Fibroblast of the conjunctiva (primary cell): ENCODE measurements at places on chromosomes 3 and 15.

- DNase-seq = no peak
These were observed 170.9 kb downstream of the TNIK start for GRCh38 chr3:171289291-171289690.

DNA sequence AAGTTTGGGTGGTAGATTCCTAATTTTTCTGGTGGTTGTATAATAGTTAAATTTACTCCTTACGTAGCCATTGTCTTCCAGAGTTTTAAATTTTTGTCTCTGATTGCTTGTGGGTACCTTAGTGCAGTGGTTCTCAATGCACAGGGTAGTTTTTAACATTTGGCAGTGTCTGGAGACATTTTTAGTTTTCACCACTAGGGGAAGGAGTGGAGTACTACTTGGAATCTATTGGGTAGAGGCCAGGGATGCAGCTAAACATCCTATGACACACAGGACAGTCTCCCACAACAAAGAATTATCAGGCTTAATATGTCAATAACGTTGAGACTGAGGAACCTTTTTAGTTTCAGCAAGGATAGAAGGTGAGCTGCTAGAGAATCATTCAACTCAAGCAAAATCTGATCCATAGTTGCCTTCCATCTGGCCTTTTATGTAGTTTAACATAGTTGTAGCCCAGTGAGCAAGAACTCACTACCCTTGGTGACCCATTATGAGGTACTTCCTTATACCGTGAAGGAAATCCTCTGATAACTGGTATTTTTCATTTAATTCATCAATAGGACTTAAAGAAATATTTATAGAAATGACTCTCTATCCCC, 8.6 kb upstream of the STX19 start:
- DNase-seq = peak; percentile 9

DNA sequence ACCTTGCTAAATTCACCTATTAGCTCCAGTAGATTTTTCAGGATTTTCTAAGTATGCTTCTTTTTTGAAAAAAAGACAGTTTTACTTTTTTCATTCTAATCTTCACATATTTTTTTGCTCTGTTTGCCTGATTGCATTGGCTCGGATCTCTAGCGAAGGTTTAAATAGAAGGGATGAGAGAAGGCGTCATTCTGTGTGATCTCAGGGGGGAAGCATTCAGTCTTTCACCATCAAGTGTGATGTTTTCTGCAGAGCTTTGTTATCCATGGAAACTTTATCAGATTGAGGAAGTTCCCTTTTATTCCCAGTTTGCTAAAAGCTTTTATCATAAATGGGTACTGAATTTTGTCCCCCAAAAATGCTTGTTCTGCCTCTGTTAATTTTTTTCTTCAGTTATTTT, 120.3 kb downstream of the LRRK1 start:
- DNase-seq = no peak

GRCh38 chr3:23701716-23702597, 103.8 kb upstream of the UBE2E1 start:
- no peak for DNase-seq

DNA sequence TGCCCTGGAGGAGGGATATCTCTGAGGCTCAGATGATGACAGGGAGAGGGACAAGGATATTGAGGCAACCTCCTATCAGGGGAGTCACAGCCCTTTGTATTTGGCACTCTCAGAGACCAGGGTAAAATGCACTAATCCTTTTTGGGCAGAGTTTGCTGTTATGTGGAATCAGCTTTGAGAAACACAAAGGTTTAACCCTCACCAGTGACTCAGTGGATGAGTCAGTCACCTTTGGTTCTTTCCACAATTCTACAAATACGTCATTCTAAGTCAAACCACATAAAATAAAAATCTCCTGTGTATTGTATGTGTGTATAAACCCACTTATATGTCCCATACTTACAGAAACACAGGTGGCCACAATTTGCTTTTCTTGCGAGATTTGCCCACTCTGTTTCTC, 5.1 kb downstream of the LSAMP start:
- peak; percentile 35 for DNase-seq

DNA sequence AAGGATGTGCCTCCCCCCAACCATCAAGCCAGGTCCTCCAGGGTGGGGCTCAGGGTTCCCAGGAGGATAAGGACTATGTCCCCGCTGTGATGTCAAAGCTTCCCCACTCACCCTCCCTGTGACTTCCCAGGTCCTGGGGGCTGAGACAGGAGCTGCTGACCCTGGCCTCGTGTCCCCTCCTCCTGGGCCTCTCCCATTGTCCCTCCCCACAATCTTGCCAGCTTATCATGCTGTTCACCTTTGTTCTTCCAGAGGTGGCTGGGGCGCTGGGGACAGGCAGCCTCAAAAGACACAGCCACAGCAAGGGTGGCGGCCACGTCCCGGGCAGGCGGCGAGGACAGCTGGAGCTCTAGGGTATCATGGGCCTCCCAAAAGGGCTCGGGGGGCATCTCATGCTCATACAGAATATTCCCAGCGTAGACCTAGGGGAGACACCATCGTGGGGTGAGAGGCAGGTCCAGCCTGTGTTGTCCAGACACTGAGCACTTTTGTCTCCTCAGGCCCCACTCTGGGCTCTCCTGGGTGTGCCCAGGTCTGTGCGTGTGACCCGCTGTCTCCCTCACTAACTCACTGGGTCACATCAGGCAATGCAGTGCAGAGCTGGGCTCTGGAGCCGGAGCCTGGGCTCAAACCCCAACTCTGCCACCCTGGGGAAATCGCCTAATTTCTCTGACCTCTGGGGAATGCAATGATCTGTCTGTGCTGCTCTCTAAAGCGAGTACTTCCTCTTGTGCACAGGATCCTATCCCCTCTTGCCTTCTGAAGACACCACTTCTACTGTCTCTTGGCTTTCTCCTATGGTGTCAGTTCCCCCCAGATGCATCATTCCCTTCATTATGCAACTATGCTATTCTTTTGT, 30.0 kb downstream of the SNX33 start:
- no peak for DNase-seq

DNA sequence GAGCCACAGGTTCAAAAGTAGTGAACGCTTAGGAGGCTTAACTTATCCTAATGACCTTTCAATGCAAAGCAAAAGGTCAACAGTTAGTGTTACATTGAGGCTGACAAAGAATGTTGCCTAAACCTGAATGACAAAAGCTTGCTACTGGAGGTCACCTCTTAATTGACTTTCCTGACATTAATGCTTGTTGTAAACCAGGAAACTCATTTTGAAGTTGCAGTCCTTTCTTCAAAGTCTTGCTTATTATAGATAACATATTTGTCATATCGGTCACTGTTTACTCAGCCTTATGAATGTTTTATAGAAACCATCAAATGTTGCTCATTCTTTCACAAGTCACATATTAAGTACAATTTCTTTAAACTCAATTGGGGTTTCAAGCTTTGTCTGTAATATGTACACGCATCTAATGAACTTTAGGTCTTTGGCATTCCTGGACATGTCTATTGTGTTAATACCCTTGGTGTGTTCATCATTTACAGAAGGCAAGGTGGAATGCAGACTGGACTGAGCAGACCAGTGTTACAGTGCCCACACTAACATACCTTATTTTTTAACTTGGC, 488.2 kb upstream of the NECTIN3 start:
- DNase-seq = no peak

GRCh38 chr3:142850395-142851023, 38.4 kb downstream of the PCOLCE2 start:
- peak; percentile 50 for DNase-seq

DNA sequence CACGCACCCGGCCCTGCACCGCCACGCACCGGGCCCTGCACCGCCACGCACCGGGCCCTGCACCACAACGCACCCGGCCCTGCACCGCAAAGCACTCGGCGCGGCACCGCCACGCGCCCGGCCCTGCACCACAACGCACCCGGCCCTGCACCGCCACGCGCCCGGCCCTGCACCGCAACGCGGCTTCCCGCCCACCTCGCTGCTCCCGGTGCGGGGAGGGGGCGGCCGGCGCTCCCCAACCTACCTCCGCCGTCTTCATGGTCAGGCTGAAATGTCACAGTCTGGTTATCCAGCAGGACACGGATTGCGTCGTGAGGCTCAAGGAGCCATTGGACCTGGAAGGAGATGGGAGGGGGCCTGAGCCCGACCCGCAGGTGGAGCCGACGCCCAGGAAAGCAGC, 41.8 kb downstream of the MUC20 start:
- no peak for DNase-seq

- DNase-seq = no peak
These were observed 229.3 kb downstream of the SATB1 start for GRCh38 chr3:18195836-18196235.

DNA sequence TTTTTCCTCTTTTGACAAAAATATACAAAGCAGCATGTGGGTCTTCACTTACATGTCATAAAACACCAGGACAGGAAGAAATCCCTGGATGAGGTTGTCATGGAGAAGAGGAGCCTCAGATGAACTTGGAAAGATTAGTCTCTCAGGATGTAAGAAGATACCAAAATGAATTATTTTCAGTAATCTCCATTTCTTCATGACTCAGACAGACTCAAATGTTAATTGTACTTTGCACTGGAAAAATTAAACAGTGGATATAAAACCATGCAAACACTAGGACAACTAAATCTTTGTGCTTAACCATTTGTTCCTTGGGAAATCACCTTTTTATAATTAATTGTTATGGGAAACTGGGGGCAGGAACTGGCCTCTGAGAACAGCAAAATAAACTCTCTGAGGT, 237.0 kb downstream of the CD47 start:
- DNase-seq = no peak
